ENCODE measurements at places on chromosomes 6 and 20. TPM values are rescaled to one million over a fixed set of nuclear protein-coding genes. Genes with fewer than 3 reads are reported as not detected.

GRCh38 chr6:105985098-105985815, 100.9 kb upstream of the PRDM1 start:
- DNase-seq: no peak
- H3K4me1 ChIP-seq: peaks cover 12% of the 10 kb centered on the region
- H3K27ac ChIP-seq: no peak overlapping the region
- H3K27me3 ChIP-seq: peaks cover 99% of the 10 kb centered on the region
- peak overlapping the region; percentile 55 for H3K4me3 ChIP-seq

DNA sequence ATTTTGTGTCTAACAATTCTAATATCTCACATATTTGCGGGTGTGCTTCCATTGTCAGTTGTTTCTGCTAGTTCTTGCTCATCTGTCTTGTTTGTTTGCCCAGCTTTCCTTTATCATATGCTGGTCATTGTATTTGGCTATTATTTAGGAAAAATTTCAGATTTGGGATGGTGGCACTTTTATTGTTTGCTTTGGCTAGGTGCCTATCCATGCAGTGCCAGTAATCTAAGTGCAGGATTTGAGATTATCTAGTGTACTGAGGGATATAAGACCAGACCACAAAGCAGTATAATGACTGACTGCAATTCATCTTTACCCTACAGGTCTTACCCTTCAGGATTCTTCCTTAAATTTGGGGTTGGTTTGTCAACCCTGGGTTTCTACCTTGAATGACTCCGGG, 63.9 kb downstream of the NINL start:
- no peak overlapping the region for H3K4me3 ChIP-seq
- H3K27ac ChIP-seq: no peak overlapping the region
- H3K36me3 ChIP-seq: peaks cover 65% of the 10 kb centered on the region
- peaks cover 7% of the 10 kb centered on the region for H3K4me1 ChIP-seq
- no peak for DNase-seq

DNA sequence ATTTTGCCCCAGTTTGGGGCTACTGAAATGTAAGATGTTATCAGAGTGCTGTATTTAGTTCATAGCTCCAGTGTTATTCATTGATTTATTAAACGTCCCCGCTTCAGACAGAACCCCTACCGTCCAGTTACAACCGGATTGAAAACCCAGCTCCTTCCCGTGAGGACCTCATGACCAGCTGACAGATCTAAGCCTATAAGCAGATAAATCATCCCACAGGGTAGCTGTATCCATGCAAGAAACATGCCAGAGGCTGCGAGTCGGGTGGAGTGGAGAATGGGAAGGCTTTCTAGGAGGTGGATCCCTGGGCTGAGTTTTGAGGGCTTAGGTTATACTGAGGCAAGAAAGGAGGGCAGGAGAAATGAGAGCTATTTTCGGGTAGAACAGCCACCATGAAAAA, 260.0 kb downstream of the ARID1B start:
- H3K4me1 ChIP-seq: peaks cover 14% of the 10 kb centered on the region
- no peak for DNase-seq
- no peak overlapping the region for H3K27ac ChIP-seq
- no peak overlapping the region for H3K4me3 ChIP-seq

The TREML2 gene
- not detected for total RNA-seq

The KHDC1 gene
- 10.2 TPM for total RNA-seq
